GM12878 (cell line): ENCODE measurements at places on chromosomes 16 and 17.

DNA sequence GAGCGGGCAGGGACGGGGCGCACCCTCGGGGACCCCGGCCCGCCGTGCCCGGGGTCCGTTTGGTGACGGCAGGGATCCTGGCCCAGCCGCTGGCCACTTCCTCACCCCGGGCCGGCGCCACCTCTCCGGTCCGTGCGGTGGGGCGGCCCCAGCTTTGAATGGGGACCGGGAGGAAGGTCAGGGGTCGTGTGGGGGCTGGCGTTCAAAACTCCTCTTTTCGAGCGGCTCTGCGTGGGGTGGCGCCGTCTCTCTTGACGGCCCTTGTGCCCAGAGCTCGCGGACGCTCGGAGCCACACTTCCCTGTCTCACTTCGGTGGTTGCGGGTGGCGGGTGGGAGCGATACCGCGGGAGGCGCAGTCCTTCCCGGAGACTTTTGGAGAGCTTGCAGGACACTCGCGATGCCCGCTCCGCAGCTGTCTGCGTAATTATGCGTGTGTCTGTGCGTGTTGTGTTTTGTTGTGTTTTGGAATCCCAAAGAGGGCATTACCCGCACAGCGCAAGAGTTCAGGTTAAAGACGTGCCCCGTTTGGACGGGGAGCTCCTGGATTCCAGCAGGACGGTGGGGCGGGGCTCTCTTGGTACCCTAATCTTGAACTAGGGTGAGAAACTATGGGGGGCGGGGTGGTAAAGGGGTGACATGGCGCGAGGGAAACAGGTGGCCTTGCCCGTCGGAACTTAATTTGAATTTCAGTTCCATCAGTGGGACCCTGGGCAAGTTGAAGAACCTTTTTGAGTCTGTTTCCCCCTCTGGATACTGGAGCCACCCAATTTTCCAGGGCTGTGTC is 637 bp downstream of the PLCG2 start:
- DNase-seq: no peak

- DNase-seq: no peak
Observed at GRCh38 chr16:73572135-73572828, 524.4 kb upstream of the ZFHX3 start.

GRCh38 chr17:64103391-64104364 is 26.3 kb downstream of the ERN1 start:
- DNase-seq: peak; percentile 55

DNA sequence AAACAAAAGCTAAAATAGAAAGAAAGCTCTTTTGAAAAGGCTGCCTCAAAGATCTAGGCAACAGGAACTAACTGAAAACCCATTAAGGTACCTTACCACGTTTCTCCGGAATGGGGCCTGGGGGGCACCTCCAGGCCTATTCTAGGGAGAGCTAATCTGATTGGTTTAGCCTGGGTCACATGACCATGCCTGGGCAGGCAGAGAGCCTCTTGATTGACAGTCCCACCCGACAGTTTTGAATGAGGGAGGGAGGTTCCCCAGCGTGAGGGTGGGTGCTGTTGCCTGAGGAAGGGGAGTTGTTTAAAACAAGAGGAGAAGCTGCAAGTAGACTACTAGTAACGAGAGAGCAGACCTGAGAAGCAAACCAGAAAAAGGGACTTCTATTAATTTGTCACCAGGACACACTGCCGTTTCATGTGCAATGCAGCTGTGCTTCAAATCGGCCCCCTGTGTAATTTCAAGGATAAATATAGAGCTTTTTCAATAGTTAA is 143.4 kb upstream of the HS3ST2 start:
- no peak for DNase-seq

DNA sequence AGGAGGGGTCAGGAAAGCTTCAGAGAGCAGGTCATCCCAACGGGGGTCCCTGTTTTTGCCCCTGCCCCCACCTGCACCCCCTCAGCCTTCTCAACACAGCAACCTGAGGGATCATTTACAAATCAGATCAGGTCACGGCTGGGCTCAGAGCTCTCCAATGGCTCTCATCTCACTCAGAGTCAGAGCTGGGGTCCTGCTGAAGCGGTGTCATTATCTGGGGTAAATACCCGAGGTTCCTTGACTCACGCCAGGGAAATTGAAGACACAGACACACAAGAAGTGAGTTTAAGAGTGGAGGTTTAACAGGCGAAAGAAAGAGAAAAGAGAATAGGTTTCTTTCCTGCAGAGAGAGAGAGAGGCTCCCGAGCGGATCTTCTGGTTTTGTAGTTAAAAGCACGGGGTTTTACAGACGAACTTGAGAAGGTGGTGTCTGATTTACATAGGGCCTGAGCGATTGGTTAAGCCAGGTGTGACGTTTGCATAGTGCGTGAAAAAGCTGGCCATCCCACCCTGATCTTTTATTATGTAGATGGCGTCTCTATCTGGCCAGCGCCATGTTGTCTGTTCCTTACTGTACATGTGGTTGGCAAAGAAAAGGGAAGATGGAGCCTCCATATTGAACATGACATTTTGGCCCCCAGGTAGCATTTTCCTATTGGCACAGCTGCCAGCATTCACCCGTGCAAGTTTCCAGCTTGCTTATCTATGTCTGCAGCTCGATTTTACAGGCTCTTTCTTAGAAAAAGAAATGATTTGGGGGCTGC is 51.4 kb downstream of the WSB1 start:
- DNase-seq: no peak

GRCh38 chr17:17279316-17279715 is 1.7 kb downstream of the COPS3 start:
- DNase-seq: no peak

DNA sequence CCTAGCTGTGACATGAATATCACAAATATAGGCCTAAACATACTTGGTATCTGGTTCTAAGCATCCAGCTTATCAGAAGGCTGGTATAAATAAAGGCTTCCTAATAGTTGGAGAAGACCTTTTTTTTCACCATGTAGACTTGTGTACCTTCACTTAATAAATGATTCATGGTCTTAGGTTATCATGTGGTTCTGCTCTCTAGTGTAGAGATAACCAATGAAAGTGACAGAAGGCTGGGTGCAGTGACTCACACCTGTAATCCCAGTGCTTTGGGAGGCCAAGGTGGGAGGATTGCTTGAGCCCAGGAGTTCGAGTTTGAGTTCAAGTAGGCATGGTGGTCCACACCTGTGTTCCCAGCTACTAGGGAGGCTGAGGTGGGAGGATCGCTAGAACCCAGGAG is 3.1 kb downstream of the DDX19A start:
- no peak for DNase-seq

DNA sequence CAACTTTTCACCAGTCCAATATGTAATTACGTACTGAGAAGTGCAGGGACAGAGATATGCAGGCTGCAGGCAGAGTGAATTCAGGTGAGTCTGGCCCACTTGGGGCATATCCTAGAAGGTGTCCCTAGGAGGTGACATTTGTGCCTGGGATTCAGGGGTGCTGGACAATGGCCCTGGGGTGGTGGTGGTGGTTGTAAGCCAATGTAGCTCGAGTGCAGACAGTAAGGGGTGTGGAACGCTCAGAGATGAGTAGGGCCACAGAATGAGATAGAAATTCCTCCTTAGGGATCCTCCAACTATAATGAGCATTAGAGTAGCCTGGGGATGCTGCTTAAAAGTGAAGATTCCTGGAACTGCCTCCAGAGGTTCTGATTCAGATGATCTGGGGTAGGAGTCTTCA is 221.7 kb upstream of the MPHOSPH6 start:
- DNase-seq: no peak

DNA sequence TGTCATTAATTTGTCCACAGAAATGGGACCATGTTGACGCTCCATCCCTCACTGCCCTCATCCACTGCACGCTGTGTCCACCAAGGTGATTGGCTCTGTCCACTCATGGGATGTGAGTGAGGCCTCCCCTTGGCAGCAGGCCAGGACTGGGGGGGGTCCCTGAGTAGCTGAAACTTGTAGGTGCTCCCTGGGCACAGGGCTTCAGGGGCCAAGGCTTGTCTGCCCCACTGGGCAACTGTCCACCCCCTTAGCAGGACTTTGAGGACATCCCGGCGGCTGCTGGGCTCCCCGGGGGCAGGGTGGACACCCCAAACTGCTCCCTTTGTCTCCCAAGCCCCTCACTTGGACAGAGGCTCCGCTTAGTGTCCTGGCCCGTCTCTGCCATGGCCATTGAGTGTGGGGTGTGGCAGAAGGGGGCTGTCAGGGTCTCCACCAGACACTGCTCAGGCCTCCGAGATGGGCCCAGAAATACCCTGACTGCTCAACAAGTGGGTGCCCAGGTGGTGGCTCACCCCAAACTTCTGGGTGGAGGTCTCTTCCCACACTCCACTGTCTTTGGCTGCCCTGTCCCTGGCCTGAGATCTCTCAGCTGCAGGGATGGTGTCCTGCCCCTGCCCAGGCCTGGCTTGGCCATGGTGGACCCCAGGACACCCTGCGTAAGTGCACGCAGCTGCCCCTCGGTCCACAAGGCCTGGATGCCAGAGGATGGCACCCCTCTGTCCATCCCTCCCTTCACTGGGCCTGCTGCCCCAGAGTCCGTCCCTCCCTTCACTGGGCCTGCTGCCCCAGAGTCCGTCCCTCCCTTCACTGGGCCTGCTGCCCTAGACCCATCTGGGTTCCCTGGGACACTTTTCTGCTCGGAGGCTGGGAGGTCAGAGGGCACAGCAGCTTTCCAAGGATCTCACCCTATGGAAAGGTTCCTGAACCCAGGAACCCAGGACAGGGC is 2.9 kb upstream of the RAB40C start:
- DNase-seq: no peak

- DNase-seq: no peak
Observed at GRCh38 chr17:82019690-82020571, 2.7 kb downstream of the CENPX start.

DNA sequence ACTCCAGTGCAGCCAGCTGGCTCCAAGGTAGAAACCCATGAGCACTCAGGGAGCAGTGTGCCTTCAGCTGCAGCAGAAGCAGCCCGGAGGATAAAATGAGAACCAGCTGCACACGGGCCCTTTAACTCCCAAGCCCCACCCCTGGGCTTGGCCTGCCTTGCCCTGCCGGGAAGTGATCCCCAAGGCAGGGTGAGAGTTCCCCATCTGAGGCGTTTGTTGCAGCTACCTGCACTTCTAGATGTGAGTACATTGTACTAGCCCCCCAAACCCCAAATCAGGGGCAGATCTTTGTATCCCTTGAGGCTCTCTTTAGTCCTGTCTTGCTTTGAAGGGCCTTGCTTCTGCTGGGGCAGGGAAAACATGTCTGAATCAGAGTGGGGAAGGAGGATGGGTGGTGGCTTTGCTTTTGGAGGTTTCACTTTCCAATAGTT is at the start of gene MVP:
TSS of gene MVP (plus strand) at position 192 of the 431 bp plus-strand sequence. CDS start 10,088 bp downstream, outside the sequence.
- DNase-seq: no peak
